ENCODE measurements at places on chromosomes 1 and 21.

- no peak for DNase-seq
Measured at GRCh38 chr1:98668733-98669132, 7.2 kb downstream of the SNX7 start.

DNA sequence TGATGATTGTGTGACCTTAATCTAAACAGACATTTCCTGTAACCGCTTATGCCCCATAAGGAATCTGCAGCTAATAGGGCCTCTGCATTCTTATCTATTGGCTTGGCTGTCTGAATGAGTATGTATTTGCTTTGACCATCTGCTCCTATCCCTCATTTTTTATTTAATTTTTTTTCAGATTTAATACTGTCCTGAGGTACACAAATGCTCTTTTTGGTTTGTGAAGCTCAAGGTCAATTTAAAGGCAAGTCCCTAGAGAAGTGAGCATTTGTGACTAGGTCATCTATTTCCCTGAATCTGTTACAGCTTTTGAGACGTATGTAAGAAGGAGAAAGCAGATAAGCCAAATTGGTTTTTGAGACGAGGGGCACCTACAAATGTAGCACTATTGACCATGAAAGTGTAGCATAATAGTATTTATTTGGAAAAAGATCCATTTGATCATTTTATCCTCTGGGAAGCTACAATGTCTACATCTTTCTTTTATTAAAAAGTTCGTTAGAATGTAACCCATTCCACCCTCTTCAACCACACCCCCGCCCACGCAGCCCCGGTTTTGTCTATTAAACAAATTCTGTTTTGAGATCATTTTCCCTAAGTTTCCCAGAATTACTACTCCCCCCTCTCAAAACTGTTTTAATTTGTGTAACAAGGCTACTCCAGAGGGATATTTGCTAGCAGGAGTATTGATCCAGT lies 69.2 kb upstream of the HSPA13 start:
- DNase-seq, result no peak

DNA sequence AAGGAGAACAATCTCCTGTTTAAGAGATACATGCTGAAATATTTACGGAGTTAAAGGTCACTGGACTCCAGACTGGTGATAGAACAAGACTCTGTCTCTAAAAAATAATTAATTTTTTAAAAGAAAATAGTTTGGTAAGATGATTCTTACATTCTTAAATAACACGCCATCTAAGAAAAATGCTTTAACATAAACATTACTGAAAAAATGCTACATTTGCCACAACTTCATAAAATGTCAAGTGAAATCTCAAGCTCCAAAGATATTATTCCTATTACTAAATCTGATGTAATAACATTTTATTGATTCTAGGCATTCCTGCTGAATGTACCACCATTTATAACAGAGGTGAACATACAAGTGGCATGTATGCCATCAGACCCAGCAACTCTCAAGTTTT lies 4.1 kb downstream of the ANGPTL3 start:
- no peak for DNase-seq

- no peak for DNase-seq
Measured at GRCh38 chr1:67524143-67525052, 94.2 kb upstream of the SERBP1 start.
